ENCODE measurements at places on chromosomes 12 and 14.
A peak's percentile ranks its signal among the peaks of the same experiment; 100 is the strongest.

- no peak for DNase-seq
Measured at GRCh38 chr14:32925439-32925838, 13.2 kb upstream of the NPAS3 start.

GRCh38 chr14:64688811-64689281, 15.4 kb upstream of the PLEKHG3 start:
- no peak for DNase-seq

DNA sequence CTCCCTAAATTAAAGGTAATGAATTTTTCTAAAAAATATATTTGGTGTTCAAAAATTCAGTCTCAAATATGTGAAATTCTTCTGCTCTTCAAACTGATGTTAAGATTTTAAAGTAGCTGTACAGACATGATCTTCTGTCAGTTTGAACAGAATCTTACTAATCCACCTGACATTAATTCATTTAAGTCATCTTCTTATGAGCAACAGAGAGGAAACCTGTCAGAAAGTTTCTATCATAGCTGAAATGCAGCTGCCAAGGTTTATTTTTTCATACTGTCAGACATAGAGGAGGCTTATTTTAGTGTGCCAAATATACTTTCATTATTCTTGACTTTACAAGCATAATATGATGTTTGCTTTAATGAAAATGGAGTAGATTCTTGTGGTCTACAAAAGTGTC, 686.6 kb upstream of the MIS18BP1 start:
- DNase-seq, result no peak

- DNase-seq, result no peak
Measured at GRCh38 chr14:90375934-90376333, 20.9 kb upstream of the CALM1 start.

DNA sequence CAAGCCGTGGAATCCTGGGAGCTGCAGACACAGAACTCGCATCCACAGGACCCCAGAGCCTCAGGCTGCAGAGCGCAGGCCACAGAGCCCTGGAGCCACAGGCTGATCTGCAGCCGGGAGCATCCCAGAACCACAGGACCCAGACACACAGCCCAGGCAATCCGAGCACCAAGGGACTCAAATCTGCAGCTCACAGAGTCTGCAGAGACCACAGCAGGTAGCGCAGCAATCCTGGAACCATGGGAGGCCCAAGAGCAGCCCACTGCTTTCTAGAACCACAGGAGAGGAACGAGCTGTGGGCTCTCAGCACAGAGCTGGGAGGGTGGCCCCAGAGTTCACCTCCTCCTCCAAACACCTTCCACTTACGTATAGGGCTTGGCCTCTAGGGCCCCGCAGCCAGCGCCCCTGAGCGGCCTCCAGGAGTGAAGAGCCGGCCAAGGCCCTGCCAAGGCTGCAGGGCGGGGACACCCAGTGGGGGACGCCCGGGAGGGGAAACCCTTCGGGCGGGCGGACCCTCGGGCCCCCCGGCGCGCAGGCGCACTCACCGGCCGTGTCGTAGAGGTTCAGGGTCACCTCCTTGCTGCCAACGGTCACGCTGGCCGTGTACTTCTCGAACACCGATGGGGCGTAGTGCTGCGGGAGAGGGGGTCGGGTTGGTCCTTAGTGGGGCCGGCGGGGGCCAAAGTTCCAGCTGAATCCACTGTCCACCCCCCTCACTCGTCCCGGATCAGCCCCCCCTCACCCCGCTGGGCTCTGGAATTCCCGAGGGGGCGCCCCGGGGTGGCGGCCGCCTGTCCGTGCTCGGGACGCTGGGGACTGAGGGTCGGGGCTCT, 665 bp downstream of the RHOF start:
- peak; percentile 74 for DNase-seq

DNA sequence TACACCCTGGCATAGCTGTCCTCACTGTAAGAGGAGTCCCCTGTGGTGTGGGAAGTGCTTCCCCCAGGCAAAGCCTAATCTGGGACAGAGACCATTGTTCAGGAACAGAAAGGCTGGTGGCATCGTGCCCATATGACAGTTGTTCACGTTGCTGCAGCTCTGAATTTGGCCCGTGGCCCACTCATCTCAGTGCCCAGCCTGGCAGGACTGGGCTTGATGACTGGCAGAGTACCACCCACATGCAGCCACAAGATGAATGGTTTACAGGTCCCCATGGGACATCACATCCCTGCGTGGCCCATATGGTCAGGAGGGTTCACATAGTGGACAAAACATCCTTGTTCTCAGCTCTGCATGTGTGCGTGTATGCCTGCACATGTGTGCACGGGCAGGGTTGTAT, 17.5 kb downstream of the IQSEC3 start:
- DNase-seq, result no peak

GRCh38 chr12:102687523-102687922, 207.2 kb upstream of the IGF1 start:
- no peak for DNase-seq

- no peak for DNase-seq
Measured at GRCh38 chr12:46222636-46223035, 46.2 kb downstream of the SLC38A1 start.

- DNase-seq, result no peak
Measured at GRCh38 chr14:85788470-85789233, 258.7 kb downstream of the FLRT2 start.

- no peak for DNase-seq
Measured at GRCh38 chr14:81172881-81173280, 47.9 kb downstream of the GTF2A1 start.

GRCh38 chr12:131105736-131106348, 152.1 kb downstream of the ADGRD1 start:
- no peak for DNase-seq

- no peak for DNase-seq
Measured at GRCh38 chr14:71212683-71213107, 305.4 kb downstream of the PCNX1 start.

GRCh38 chr12:46382408-46382963, 9.9 kb upstream of the SLC38A2 start:
- no peak for DNase-seq

- DNase-seq, result no peak
Measured at GRCh38 chr12:15196678-15197505, 24.3 kb downstream of the RERG start.

- DNase-seq, result no peak
Measured at GRCh38 chr12:59014885-59015284, 94.6 kb upstream of the LRIG3 start.

DNA sequence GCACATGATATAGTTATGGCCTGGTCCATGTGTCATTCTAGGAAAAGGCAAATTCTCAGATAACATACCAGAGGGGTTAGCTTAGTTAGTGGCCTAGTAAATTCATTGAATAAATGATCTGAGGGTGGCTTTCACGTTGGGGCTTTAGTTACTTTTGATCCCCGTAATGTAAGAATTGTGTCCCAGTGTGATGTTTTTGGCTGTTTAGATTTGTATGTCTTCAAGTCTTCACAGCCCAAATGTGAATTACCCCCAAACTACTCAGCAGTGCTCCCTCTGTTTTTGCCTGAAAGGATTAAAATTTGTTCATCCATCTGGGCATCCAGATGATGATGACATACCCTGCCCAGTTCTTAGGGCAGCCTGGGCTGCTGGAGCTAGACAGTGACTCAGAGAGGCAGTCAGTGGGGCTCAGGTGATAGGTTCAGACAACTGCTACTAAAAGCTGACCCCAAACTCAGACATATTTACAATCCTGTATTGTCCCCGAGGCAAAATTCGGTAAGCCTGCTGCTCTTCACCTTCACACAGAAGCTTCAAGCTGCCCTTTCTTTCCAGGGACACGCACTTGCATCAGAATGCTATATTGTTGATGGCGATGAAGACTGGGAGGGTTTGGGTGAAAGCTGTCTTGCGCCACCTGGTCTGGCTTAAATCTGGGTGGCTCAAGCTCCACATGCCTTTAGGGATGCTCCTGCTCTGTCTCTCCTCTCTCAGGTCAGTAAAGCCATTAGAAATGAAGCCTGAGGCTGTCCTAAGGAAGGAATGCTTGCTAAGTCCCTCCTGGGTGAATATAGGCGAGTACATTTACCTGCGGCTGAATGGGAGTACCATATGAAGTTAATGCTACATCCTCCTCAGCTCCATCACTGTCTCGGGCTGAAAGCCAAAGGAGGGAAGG, 10.3 kb downstream of the GPRC5D start:
- DNase-seq, result no peak

GRCh38 chr12:126232711-126233110, 1167.5 kb downstream of the AACS start:
- DNase-seq, result no peak

DNA sequence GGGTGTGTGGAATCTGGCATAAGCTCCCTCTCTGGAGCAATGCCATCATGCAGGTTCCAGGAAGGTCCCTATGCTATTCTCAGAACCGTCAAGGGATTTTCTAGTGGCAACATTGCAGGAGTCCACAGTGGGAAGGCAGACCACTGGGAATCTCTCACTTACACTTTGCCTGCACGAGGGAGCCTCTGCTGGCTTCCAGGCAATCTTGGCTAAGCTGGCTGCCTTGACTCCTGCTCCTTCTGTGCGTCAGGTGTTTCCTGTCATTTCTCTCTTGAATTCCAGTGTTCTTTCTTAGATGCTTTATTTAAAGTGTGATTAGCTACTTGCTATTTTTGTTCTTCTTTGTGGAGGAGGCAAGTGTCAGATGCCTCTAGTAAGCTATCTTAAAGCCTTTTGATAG, 414.0 kb upstream of the ATP2B1 start:
- DNase-seq, result no peak

GRCh38 chr14:46596236-46596635, 55.3 kb downstream of the RPL10L start:
- no peak for DNase-seq

DNA sequence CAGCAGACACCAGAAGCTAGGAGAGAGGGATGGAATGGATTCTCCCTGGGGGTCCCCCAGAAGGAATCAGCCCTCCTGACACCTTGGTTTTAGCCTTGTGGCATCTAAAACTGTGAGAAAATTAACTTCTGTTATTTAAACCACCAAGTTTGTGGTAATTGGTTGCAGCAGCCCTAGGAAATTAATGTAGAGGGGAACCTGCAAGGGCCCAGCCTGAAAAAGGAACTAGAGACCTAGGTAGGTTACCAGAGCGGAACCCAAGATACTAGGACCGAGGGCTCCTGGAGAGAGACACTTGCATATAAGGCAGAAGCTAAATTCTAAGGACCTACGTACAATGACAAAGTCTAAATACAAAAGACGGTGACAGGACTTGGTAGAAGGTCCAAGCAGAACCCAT, 8.1 kb upstream of the DENND5B start:
- peak; percentile 54 for DNase-seq

DNA sequence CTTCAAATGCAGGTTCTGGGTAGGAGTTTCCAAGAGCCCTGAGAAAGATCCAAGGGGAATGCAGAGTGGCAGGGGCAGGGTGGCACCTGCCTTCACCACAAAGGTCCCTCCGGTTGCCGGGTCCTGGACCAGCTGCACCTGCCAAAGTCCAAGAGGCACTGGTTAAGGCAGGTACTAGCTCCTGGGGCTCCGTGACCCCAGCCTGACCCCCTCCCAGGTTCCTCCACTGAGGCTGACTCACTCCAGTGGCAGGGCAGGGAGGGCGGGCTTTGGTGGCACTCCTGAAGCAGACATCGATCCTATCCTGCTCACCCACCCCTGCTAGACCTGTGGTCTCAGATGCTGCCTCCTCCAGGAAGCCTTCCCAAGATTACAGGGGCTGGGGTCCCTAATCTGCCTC, 11.4 kb downstream of the RPS6KL1 start:
- DNase-seq, result no peak

GRCh38 chr14:50321009-50321660, 9.0 kb downstream of the DMAC2L start:
- DNase-seq, result peak; percentile 68

GRCh38 chr12:112924986-112925385, 13.3 kb upstream of the OAS3 start:
- peak; percentile 52 for DNase-seq

- no peak for DNase-seq
Measured at GRCh38 chr12:89355243-89356068, 3.2 kb upstream of the DUSP6 start.

DNA sequence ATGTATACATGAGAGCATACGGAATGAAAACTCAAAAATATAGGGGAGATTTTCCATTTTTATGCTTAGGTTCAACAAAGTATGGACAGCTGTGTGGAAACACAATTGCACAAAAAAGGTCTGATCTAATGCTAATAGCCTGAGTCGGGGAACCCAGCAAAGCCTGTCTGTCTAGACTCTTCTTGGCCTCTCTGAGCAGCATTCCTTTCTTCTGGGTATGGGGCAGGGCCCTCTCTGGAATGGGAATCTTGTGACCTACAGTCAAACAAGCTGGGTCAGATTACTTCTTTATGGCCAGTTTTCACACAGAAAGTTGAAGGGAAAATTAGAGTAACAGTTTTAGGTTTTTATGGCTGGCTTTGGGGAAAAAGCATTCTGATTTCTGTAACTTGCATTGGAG, 534.0 kb upstream of the LMO3 start:
- no peak for DNase-seq

DNA sequence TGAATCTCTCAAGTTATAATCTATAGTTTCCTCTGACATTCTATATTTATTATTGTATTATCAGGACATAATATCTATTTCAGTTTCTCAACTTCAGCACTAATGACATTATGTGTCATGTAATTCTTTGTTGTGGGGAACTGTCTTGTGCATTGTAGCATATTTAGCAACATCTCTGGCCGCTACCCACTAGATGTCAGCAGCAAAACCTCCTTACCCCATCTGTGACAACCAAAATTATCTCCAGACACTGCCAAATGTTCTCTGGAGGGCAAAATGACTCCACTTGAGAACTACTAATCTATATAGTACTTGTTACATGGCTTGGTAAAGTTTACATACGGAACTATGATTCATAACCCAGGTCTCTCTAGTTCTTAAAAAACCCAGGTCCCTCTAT, 110.2 kb downstream of the RASSF9 start:
- DNase-seq, result no peak

- DNase-seq, result no peak
Measured at GRCh38 chr12:6058481-6059161, 65.8 kb downstream of the VWF start.

- no peak for DNase-seq
Measured at GRCh38 chr12:114152890-114153289, 186.8 kb upstream of the RBM19 start.

Data from GM10248 (cell line).